ENCODE measurements at places on chromosomes 4 and X. TPM values are rescaled to one million over a fixed set of nuclear protein-coding genes. Genes with fewer than 3 reads are reported as not detected.

DNA sequence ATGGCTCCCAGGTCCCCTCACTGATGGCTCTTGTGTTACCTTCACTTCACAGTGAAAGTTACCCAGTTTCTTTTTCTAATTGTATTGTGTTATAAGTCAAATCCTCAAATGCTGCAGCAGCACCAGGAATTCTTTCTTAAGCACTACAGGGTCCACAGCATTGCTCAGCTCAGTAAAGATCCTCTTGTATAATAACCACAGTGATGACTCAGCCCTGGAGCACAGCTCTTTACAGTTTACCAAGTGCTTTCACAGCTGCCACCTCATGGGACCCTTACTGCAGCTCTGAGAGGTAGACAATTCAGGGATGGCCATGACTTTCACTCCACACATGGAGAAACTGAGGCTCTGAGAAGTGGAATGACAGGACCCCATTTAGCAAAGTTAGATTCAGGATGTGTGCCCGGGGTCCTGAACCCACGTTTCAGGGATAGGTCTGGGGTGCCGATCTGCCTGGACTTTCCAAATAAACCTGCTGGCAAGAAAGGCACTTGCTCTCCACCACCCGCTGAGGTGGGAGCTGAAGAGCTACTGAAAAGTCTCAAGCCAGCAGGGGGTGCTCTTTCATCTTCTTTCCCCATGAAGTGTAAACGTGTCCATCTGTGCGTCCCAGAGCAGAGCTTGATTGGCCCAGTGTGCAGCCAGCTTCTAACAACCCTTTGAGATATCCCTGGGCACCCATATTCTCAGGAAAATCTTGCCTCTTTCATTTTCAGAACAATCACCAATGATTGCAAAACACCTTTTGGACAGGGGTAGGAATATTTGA, 35.7 kb upstream of the GABRQ start:
- no peak for DNase-seq

DNA sequence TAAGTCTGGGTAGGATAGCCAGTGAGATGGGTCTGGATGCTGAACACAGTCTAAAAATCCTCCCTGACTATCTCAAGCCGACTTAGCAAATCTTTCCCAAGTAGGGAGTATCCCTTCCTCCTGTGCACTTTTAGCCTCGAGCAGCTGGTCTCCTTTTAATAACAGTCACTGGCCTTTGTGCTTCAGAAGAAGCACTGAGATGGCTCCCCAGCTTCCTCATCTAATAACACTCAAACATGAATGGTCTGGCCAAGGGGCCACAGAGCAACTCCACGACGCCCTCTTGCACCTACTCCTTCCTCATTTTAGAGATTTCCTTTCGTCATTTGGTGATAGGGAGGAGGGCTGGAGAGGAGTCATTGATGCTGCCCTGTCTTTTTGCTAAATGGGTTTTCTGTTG, 78.8 kb upstream of the TMEM150C start:
- DNase-seq = no peak

TMEM144 gene
- 6.0 TPM for total RNA-seq

THAP6 gene
- 13.9 TPM for total RNA-seq

ZNF630 gene
- total RNA-seq = 3.0 TPM

ZCCHC18 gene
- 0.62 TPM for total RNA-seq

ASB5 gene
- total RNA-seq = not detected

RPA4 gene
- 0.23 TPM for total RNA-seq

Data from Panc1 (cell line).